Immature natural killer cell (primary cell): ENCODE measurements at places on chromosomes 5 and 9.

DNA sequence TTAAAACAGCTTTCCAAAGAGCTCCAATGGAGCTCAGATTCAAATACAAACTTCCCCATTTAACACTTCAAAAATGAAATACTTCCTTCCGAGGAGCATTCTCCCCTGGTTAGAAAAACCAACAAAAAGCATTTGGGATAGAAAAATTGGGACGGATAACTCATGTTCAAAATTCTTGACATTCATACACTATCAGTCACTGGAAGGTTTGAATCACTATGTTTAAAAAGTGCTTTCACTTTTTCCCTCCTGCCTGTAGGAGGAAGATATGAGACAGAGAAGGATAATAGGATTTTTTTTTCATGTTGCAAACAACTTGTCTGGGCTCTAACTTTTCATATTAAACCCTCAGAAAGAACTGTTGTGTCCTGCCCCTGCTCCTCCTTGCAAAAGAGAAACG, 412.0 kb downstream of the ACTL7B start:
- DNase-seq = no peak

DNA sequence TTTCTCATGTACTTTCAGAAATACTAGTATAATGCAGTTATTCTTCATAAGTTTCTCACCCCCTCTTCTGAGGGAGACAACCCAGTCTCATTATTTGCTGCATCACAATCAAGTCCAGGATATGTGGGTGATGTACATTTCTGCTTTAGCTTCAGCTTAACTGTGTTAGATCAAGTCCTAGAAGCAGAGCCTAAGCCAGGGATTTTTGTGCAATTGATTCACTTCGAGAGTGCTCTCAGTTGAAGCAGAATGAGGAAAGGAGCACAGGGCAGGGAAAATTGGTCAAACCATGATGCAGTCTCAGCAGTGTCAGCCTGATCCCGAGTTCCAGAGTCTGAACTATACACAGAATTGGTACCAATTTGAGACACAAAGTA, 15.1 kb downstream of the HNRNPK start:
- DNase-seq = no peak

GRCh38 chr5:38011668-38012188, 171.9 kb upstream of the GDNF start:
- DNase-seq = no peak

- DNase-seq = no peak
Observed at GRCh38 chr5:168176941-168177340, 114.5 kb upstream of the WWC1 start.

DNA sequence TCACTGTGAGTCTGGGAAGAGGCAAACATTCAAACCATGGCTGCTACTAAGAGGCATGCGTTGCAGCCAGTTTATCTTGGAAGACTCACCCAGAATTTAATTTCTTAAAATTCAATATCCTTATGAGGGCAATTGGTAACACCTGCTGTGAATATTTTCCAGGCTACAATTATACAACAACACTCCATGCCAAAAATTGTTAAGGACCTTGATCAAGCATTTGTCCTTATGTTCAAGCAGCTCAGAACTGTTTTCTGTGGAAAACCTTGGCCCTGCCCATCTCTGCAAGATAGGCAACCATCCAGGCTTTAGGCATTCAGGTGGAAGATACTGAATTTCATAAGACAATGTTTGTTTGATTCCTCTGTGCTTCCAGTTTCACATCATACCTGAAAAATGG, 327.8 kb downstream of the FBXL7 start:
- no peak for DNase-seq

- no peak for DNase-seq
Observed at GRCh38 chr5:37831821-37832534, 7.9 kb downstream of the GDNF start.

DNA sequence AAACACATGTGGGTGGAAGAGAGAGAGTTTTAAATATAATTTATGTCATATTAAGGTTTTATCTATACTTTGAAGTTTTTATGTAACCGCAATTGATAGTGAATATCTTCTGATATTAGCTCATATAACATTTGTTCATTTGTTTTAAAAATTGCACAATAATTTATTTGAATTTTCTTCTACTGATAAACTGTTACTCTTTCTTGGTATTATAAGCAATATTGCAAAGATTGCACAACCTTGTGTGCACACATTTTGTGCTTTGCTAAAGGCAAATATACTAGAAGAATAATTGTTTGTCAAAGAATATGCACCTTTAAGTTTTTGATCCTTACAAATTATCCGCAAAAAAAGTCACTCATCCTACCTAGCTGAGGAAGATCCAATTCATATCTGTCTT, 275.7 kb downstream of the TLR4 start:
- no peak for DNase-seq

GRCh38 chr5:82356808-82357671, 78.9 kb upstream of the RPS23 start:
- peak; percentile 61 for DNase-seq

GRCh38 chr5:119370486-119370885, 14.7 kb downstream of the TNFAIP8 start:
- DNase-seq = no peak

- no peak for DNase-seq
Observed at GRCh38 chr5:62568800-62569432, 9.7 kb upstream of the LRRC70 start.

DNA sequence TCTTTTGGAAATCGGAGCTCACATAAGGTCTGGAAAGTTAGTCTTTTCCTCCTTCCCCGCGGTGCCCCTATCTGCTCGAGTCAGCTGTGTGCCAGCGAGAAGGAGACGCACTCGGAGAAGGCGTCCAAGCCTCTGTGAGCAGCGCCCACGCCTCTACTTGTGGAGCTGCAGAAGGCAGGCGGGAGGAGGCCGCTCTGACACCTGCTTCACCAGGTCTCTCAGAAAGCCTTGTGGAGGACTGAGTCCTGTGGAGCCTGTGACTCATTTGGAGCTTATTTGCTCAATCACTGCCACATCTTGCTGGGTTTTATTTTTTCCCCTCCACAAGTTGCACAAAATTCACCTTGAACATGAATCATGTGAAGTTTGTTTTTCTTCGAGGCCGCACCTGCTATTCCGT, 117.5 kb downstream of the IRX2 start:
- no peak for DNase-seq

- DNase-seq = peak; percentile 28
Observed at GRCh38 chr9:31335529-31336234, 1048.8 kb upstream of the ACO1 start.

DNA sequence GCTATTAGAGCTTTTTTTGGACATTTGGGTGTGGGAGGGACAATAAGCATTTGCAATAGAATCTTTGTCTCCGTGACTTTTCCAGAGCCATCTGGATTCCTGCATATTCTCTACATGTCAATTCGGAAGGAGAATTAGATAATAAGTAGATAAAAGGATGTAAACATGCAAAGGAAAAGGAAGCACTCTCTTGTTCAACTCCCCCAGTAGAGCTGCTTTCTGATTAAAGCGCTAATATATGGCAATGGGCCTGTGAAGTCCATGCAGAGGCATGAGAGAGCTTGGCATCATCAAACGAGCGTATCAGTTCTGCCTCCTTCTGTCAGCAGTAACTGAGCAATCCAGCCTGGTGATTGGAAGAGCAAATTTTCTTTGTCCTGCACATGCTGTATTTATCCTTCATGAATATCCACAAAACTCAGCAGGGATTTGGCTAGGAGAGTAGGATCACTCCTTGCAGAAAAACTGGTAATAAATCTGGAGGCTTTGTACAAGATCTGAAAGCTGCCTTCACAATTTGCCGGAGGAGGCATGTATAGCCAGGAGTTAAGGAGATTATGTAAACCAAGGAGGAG, 1752.9 kb downstream of the MAT2B start:
- no peak for DNase-seq

DNA sequence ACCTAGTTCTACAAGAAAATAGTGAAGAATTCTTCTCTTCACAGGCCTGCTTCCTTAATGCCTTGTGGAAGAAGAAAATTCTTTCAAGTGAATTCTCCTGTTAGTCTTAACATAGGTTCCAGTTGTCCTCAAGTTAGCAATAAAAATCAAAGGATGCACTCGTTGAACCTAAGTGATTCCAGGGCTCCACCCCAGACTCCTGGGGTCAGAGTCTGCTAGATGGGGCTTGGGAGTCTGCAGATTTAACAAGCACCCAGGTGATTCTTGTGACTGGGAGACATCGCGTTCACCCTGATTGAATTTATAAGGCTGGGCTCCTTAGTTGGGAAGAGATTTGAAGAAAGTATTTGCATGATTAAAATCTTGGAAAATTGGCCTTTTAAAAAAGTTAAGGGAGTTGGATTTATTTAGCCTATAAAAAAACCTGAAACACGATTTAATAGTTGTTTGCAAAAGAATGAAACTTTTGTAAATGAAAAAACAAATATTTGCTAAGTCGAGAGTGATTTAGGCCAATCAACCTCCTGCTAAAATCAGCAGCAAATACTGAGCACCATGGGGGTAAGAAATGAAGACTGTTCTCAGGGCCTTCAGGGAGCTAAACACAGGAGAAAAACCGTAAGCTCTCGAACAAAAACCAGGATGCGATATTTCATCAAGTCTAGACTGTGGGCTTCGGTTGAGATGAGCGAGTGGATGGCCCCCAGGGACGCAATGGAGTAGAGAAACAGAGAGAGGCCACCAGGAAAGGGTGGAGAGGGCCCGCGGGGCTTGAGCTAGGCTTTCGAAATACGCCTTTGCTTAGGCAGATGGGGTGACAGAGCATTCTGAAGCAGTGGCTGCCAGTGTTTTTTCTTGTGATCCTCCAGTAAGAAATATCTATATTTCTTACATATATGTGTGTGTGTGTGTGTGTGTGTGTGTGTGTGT, 86.9 kb upstream of the TTC23L start:
- no peak for DNase-seq

DNA sequence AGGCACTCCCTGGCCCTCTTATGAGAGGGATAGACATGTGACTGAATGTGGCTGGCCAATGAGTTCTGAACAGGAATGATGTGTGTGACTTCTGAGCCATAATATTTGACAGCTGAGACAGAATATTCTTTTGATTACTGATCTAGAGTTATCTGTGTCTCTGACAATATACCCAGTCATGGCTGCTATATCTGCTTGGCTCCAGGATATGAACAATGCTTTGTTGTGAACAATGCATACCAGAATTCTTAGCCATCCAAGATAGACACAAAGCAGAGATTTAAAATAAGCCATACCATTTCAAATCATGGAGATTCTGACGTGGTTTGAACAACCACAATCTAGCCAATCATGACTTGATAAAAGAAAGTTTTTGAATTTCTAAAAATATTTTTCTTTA, 840.3 kb upstream of the SEMA6A start:
- DNase-seq = no peak

DNA sequence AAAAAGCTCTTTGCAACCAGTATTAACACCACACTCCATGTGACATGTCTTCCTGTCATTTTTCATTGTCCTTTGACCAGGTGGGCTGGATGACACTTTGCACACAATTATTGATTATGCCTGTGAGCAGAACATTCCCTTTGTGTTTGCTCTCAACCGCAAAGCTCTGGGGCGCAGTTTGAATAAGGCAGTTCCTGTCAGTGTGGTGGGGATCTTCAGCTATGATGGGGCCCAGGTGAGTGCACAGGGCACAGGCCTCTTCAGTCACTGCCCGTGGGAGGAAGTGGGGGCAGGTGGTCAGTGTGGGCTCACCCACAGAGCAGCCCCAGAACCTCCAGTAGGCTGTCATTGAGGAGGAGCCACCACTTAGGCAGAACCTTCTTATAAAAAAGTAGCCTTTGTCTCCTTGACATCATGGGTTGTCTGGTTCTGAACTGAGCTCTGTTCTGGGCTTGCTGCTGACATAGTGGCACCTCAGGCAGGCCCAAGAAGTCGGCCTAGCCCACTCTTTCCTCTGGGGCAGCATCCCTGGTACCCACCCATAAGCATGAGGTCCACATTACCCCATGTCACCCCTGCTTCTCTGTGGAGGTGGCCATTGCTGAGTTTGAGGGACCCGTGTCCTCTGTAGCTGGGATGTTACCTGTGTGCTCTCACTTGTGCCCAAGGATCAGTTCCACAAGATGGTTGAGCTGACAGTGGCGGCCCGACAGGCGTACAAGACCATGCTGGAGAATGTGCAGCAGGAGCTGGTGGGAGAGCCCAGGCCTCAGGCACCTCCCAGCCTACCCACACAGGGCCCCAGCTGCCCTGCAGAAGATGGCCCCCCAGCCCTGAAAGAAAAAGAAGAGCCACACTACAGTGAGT, 39.3 kb downstream of the SECISBP2 start:
- DNase-seq = peak; percentile 30

DNA sequence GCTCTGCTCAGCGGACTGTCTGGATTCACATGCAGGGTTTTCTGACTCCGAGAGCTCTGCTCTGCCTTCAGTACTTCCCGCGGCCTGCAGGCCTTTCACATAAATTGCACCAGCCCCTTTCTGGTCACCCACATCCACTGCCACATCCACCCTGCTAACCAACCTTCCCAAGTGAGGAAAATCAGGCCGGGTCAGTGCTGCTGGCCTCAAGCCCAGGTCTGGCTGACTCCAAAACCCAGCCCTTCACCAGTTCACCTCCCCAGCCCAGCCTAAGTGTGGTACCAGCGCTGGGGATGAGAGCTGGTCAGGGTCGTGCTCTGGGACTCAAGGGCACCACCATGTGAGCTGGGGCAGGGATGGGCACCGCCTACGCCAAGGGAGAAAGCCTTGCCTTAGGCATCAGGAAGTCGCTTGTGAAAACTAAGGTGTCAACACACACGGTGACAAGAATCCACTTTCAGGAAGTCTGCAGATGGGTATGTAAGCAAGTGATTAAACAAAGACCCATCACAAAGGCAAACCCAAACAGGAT, 12.3 kb downstream of the LMAN2 start:
- DNase-seq = peak; percentile 60

- DNase-seq = no peak
Observed at GRCh38 chr9:84169240-84169639, 171.3 kb downstream of the SLC28A3 start.

DNA sequence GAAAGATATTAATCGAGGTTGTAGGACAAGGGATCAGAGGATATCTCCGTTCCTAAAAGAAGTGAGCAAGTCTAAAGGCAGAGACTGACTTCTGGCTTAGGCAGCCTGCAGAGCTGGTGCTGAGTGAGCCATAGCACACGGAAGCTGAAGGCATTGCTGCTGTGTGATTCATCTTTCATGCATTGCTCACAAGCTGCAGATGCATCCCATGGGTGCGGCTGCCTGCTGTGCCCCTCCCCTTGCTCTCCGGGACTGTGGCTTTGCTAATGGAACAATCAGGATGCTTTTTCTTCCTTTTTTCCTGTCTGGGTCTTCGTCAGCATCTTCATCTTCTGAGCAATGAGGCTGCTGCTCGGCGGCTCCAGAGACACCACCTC, 341.4 kb downstream of the DIRAS2 start:
- no peak for DNase-seq
